ENCODE measurements at places on chromosomes 3 and 15.

DNA sequence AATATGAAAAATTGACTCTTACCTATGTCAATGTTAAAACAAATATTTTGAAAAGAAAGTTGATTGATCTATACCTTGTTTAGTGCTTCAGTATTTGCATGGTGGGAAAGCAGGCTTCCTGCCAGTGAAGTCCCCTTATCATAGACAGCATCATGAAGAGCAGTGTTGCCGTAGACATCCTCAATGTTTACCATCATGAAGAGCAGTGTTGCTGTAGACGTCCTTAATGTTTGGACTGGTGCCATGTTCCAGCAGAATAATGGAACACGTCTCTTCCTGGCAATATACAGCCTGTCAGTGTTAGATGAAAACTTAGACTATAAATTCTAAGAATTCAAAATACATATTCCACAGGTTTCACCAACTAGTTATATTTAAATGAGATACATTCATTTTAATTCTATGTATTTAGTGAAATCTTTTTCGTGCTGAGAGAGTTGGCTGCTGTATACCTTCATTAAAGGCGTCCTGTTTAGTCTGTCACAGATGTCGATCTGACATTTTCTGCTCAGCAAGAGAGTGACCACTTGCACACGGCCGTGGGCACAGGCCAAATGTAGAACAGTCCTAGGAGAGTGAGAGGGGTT lies 116.8 kb downstream of the LMLN start:
- DNase-seq, result no peak

DNA sequence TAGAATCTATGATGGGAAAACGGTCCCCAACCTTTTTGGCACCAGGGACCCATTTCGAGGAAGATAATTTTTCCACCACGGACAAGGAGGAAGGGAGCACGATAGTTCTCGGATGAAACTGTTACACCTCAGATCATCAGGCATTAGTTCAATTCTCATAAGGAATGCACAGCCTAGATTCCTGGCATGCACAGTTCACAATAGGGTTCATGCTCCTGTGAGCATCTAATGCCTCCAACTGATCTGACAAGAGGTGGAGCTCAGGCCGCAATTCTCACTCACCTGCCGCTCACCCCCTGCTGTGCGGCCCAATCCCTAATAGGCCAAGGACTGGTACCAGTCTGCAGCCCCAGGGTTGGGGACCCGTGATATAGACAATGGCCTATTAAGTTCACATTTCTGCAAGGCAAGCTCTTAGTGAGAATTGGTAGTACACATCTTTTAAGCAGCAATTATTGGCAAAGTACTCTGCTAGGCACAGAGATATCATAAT lies 26.5 kb downstream of the CD200R1 start:
- no peak for DNase-seq

GRCh38 chr3:152051501-152052404 lies 178.3 kb downstream of the SUCNR1 start:
- DNase-seq, result peak; percentile 74

DNA sequence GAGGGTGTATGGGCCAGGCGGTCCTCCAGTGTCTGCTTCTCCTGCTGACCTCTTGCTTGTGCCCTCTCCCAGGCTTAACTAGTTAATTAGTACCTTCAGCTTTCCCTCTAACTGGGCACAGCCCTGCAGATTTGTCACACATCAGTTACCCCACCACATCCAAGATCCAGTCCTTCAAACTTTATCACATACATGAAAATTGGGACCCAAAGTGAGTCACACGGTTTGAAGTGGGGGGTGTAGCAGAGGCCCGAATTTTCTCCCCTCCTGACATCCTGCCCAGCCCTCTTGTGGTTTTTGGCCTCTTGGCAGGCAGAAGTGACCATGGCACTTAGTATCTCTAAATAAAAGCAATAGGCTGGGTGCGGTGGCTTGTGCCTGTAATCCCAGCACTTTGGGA lies 3.9 kb downstream of the MAPKAPK3 start:
- no peak for DNase-seq

GRCh38 chr15:41231422-41232226 lies 556 bp downstream of the CHP1 start:
- peak; percentile 4 for DNase-seq

GRCh38 chr3:120438665-120439370 lies 12.0 kb downstream of the FSTL1 start:
- DNase-seq, result peak; percentile 55

- peak; percentile 68 for DNase-seq
Observed at GRCh38 chr3:126081618-126082361, 2.1 kb downstream of the SLC41A3 start.

GRCh38 chr3:99586701-99587100 lies 51.7 kb upstream of the COL8A1 start:
- peak; percentile 17 for DNase-seq

DNA sequence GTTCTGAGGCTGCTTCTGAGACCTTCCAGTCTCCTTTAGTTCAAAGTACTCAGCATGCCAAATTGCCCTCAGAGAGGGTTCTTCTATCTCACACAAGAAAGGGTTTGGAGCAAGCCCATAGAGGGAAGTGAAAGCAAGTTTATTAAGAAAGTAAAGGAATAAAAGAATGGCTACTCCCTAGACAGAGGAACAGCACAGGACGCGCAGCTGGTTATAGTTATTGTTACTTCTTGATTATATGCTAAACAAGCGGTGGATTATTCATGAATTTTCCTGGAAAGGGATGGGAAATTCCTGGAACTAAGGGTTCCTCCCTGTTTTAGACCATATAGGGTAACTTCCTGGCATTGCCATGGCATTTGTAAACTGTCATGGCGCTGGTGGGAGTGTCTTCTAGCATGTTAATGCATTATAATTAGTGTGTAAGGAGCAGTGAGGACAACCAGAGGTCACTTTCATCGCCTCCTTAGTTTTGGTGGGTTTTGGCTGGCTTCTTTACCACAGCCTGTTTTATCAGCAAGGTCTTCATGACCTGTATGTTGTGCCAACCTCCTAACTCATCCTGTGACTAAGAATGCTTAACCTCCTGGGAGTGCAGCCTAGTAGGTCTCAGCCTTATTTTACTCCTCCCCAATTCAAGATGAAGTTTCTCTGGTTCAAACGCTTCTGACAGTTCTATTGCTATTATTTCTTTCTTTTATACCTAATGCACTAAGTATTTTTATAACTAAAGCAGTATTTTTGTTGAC lies 26.3 kb downstream of the SCN11A start:
- DNase-seq, result no peak

- no peak for DNase-seq
Observed at GRCh38 chr3:144894576-144894975, 923.0 kb downstream of the DIPK2A start.

GRCh38 chr15:53324061-53324460 lies 435.4 kb downstream of the WDR72 start:
- no peak for DNase-seq

GRCh38 chr3:153649286-153649839 lies 471.8 kb upstream of the ARHGEF26 start:
- DNase-seq, result no peak

DNA sequence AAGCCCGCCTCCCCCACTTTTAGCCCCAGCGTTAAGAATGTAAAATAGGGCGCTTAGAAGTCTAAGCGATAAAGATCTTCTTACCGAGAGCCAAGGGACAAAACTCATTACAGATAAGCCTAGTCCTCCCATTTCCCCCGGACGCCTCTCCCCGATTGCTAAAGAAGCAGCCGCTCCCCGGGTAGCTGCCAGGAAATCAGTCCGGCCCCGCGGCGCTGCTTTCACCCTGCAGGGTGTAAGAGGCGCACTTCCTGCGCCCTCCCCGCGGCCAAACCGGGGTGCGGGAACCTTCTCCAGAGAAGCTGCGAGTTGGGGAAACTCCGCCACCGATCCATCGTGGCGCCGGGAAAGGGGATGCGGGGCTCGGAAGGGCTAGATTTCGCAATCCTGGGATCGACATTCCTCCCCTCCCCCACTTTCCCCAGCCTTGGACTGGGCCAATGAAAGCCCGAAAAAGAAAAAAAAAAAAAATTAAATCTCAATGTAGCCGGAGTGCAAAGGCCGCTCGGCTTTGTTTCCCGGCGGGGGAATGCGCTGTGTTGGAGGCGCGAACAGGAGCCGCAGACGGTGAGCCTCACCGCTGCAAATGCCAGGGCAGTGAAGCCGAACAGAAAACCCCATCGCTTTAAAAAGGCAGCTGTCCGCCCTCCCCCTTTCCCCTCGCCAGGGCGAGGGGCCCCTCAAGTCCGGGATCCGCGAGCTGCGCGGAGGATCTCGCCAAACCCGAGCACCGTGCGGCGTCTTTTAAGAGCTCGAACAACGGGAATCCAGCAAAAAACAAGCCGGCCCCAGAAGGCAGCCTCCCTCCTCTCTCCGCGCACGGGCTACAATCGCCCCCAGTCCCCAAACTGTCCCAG lies 626 bp upstream of the PTPRG start:
- DNase-seq, result peak; percentile 76

DNA sequence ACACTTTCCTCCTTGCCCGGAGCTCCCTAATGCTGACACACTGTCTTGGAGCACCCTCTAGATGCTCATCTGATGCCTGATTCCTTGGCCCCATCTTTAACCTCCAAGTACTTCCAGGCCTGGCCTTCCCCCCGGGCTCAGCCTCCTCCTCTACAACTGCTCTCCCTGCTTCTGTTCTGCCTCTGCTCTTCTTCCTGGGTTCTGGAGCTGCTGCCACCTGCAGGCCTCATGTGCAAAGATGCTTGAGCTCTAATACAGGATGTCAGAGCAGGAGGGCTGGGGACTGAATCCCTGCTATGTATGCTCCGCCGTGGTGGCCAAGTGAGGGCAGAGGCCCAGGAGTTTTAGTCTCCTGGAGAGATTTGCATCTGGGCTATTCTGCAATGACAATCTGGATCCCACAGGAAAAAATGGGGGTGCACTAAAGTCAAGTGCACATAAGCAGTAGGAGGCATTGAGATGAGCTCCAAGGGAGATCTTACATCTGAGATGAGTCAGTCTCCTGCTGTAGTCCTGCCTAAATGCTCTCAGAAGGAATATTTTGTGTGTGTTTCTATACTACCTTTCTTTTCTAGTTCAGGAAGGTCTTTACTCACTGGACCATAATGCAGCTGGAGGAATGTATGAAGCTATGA lies 296.3 kb downstream of the UACA start:
- DNase-seq, result peak; percentile 52

DNA sequence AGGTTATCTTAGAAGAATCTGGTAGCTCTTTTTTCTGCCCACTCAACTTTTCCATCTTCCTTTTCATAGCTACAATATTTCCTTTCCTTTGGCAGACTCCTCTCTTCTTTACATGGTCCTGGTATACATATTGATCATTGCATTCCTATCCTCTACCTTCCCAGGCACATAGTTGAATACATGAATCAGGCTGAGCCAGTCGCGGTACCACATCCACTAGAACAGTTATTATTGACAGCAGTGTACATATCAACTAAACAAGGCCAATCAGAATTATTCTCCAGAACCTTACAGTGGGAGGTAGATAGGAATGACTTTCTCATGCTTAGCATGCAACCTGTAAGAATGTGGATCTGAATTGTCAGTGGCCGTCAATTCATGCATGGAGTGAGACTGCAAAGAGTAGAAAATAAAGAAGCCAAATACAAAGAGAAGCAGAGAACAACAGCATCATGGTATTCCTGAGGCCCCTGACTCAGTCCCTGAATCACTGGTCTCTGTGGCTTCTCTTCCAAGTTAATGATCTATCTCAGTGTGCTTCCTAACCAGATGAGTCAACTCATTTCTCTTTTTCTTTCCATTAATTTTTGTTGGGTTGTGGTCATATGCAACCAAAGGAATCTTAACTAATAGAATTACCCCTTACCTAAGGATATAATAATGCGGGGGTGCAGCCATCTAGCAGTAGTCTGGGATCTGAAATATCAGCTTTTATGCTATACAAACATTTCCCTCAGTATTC lies 60.9 kb upstream of the DCBLD2 start:
- peak; percentile 92 for DNase-seq

GRCh38 chr3:58305882-58306711 lies at the start of the genes HTD2 and RPP14:
HTD2 (plus strand) TSS chr3:58306520; CDS start chr3:58317614, 11,094 bp downstream.
RPP14 (plus strand) TSS chr3:58306245; CDS start chr3:58310330, 4,085 bp downstream.
- DNase-seq, result peak; percentile 95

DNA sequence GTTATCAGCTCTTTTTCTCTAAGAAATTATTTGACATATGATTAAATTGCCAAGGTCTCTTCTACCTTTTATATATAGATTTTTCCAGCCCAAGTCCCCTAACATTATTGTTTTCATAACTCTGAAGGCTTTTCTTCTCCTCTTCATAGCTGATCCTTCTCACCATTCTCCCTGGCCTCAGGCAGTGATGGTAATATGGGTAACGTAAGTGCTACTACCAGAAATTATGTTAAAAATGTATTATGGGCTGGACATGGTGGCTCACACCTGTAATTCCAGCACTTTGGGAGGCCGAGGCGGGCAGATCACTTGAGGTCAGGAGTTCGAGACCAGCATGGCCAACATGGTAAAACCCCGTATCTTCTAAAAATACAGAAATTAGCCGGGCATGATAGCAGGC lies 29.2 kb downstream of the BMF start:
- no peak for DNase-seq

GRCh38 chr3:31985831-31986230 lies 4.3 kb downstream of the ZNF860 start:
- no peak for DNase-seq

DNA sequence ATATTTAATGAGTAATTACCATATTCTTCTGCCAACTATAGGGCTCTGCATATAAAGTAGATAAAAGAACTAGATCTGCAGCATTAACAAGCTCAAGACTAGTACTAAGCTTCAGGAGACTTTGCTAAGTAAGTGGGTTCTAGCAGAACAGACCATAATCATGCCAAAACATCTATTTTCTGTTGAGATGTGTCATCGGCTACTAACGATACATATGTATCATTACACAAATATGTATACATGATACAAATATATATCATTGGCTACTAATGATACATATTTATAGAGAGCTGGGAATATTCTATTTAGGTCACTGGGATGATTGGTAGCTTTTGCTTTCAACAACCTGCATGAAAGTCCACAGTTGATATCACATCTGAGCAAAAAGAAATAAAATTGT lies 185.8 kb upstream of the DCBLD2 start:
- DNase-seq, result no peak

DNA sequence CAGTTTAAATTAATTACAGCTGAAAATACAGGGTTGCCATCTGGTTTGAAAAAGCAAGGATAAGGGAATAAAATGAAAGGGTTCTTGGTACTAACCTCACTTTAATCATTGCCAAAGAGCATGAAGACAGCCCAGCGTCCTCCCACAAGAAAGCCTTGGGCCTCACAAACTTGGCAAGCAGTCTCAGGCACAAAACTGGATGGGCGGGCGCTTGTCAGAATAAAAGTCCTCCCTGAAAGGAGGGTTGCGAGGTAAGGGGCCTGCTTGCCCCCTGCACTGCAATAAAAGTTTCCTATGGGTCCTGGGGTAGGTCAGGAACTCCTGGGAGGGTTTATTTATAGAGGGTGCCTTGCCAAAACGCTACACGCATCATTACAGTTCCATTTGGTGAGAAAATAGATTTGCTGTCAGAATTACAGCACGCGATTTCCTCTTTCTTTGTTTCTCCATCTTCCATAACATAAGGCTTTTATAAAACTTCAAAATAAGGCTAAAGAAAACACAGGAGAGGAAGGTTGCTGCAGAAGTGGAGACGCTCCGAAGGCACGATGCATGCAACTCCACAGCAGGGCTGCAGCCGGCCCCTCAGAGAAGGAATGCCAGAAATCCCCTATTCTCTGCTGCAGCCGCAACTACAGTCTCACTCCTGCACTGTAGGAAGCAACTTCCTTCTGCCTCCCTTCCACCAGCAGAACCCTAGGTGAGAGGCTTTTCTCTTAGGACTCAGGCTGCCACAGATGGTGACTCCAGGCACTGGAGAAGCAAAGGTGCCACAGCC lies 61.3 kb downstream of the VGLL4 start:
- DNase-seq, result peak; percentile 61

GRCh38 chr3:4290272-4290893 lies 12.8 kb upstream of the SETMAR start:
- DNase-seq, result no peak

GRCh38 chr3:129261894-129262293 lies 12.5 kb downstream of the COPG1 start:
- DNase-seq, result no peak

All from HFFc6 (cell line).